GF-D8 (cell line): ENCODE measurements at places on chromosomes 2 and 18.

GRCh38 chr2:191158193-191158592 is 7.4 kb upstream of the STAT4 start:
- DNase-seq = peak; percentile 31

DNA sequence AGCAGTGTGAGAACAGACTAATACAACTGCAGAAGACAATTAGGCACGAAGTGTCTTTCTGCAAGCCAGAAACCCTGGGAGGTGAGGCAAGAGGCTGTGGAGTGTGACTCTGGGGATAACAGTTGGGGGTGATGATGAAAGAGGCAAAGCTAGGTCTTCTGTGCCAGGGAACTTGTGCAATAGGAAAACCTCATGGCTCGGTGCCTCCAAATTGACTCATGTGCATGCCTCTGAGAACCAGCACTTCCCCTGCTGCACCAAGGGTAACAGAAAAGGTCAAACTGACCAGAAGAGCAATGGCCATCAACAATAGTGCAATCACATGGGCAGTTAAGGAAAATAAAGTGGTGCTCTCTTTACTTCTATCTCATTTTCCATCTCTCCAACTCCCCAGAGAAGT is 136.4 kb downstream of the SCG2 start:
- peak; percentile 98 for DNase-seq

DNA sequence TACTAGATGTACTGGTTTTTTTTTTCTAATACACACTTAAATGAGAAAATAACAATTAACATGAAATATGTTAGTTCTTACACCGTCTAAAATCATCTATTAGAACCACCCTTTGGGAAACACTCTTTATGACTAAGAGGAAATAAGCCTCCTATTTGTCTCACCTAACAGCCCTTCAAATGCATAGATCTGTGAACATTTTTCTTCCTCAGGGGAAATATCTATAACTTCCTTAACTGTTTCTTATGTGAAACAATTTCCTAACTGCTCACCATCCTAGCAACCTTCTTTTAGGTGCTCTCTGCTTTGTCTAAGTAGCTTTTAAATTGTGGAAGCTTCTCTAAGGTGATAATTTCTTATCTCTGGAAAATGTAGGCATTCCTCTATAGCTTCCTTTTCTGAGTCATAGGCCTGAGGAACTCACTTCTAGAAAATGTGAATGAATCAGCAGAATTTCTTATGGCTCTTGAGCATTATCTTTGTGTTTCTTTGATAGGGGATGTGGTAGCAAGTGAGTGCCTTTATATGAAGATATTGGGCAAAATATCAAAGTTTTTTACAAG is 56.1 kb downstream of the CNTNAP5 start:
- no peak for DNase-seq

DNA sequence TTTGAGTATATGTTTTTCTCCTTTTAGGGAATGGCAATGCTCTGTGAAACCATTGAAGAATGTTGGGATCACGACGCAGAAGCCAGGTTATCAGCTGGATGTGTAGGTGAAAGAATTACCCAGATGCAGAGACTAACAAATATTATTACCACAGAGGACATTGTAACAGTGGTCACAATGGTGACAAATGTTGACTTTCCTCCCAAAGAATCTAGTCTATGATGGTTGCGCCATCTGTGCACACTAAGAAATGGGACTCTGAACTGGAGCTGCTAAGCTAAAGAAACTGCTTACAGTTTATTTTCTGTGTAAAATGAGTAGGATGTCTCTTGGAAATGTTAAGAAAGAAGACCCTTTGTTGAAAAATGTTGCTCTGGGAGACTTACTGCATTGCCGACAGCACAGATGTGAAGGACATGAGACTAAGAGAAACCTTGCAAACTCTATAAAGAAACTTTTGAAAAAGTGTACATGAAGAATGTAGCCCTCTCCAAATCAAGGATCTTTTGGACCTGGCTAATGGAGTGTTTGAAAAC is 82.3 kb downstream of the ACVR2A start:
- DNase-seq = no peak

GRCh38 chr2:135786823-135787222 is 45.2 kb downstream of the UBXN4 start:
- no peak for DNase-seq

- no peak for DNase-seq
Observed at GRCh38 chr2:98772536-98772935, 41.6 kb upstream of the MGAT4A start.

- no peak for DNase-seq
Observed at GRCh38 chr18:21857871-21858270, 117.3 kb downstream of the MIB1 start.

GRCh38 chr2:74877376-74877775 is 43.4 kb downstream of the HK2 start:
- no peak for DNase-seq

- DNase-seq = no peak
Observed at GRCh38 chr18:78390348-78390951, 589.2 kb upstream of the SALL3 start.

DNA sequence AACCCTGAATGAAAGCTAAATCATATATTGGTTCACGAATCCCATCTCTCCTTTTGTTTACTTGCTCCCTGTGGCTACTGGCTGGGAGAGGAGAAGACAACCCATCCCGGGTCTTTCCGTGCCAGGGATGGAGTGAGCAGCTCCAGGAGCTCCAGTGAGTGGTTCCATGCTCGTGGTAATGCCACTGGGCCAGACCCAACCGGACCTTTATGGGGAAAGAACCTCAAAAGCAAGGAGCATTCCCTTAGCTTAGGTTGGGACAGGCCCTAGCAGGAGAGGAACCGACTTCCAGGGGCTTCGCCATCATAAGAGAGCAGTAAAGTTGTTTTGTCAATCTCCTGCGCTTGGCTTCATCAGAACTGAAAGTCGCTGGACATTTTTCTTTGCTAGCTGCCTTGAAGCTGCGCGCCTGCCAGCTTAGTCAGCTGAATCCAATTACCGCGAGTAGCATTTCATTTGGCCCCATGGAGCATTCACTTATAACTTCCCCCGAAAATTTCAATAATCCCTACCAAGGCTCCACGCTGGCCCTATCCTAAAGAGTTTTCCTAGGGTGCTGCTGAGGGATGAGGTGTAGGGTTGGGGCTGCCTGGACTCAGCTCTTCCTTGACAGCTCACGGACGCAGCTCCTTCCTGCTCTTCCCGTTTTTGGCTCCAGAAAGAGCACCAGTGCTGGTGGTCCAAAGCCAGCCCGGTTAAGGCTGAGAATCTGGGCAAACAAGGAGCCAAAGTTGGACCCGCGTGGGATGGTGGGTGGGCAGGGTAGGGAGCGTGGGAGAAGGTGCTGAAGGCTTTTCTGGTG is 4.9 kb downstream of the HOXD3 start:
- no peak for DNase-seq

- DNase-seq = no peak
Observed at GRCh38 chr2:65744477-65745200, 312.2 kb upstream of the SPRED2 start.

DNA sequence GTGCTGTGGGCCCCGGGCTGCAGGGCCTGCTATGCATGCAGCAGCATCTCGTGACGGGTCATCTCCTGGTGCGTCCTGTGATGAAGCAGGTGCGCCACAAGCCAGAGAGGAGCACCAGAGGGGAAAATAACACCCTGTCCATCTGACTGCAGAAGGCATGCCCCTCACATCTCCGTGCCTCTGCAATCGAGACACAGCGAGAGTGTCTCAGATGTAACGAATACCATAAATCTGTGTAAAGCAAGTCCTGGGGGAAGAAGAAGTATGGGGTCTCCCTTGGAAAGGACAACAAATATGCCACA is 137.5 kb downstream of the PTGR3 start:
- no peak for DNase-seq

DNA sequence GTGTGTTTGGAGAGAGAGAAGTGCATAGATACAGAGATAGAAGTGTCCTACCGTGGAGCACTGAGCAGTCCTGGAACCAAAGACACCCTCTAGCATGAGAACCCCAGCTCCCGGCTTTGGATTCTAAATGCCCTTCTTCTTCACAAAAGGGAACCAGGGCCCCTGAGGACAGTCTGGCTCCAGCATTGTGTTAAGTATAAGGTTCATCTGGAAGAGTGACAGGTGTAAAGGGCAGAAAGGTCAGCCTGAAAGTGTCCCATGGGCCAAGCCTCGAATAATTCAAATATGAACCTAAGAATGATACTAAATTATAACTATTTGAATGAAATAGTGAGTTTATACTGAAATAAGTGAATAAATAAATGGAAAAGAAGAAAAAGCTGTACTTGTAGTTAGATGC is 109.7 kb downstream of the SNTG2 start:
- DNase-seq = no peak

DNA sequence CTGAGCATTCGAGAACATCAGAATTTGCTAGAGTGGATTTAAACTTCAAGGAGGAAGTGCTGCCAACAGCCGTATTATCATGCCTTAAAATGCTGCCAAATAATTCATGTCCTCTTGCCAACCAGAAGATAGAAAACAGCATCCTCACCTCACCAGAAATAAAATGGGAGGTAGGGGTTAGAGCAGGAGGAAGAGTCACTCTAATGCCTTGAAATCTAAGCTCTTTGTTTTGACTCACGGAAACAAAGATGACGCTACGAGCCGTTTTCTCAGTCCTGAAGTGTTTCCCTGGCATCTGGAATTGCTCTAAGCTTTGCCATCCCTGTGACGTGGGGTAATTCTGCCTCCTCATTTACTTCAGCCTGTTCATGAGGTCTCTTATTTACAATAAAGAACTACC is 97.1 kb downstream of the PRPF40A start:
- DNase-seq = no peak

- no peak for DNase-seq
Observed at GRCh38 chr2:165002638-165003037, 47.3 kb upstream of the SLC38A11 start.

DNA sequence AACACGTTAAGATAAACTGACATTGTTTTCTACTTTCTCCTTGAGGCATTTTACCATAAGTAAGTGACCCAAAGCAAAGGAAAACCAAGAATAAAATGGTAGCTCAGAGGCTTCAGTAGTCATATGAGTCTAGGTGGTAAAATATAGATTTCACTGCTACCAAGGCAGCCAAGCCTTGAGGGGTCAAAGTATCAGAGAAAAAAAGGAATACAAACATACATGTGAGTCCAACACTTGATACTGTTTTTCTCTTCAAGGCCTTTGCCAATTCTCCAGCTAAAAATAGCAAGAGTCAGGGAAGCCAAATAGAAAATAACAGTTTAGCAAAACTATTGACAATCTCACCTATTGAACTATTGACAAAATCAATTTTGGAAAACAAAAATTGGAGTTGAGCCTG is 925.9 kb downstream of the BCL11A start:
- no peak for DNase-seq

GRCh38 chr2:14910654-14911053 is 278.1 kb downstream of the LRATD1 start:
- DNase-seq = no peak

- no peak for DNase-seq
Observed at GRCh38 chr2:173184031-173185004, 108.7 kb downstream of the MAP3K20 start.

DNA sequence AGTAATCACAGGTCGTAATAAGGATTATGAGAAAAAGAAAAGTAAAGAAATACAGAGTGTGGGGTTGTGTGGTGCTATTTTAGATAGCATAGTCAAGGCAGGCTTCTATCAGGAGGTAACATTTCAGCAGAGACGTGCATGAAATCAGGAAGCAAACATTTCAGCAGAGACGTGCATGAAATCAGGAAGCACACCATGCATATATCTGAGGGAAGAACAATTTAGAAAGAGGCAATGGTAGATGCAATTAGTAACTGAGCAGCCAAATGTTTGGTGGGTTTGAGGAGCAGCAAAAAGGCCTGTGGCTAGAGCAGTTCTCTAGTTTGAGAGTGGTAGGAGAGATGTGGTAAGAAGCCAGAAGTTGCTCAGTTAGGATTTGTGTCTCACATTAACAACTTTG is 713.7 kb downstream of the ADCYAP1 start:
- no peak for DNase-seq

GRCh38 chr2:1603521-1603920 is 140.8 kb downstream of the PXDN start:
- DNase-seq = no peak

DNA sequence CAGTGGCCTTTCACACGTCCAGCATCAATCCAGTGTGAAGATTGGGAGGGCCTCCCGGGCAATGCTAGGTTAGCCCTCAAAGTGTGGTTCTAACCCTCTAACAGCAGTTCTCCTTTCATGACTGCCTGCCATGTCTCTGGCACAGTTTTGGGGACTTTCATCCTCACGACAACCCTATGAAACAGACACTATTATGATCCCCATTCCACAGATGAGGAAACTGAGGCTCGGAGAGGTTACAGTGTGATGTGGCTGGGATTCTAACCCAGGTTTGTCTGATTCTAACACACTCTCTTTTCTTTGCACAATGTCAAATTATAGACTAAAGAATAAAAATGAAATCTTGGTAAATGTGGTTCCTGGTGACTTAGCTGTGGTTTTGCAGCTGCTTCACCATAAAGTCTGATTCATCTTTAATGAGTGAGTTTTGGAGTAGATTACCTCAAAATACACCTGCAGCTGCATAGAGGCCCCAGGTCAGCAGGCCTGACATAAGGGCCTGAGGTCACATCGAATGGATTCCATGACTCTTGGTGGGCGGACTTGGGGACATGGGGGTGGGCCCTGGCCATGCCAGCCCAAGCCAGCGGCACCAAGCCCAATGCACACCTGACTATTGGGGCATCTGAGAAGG is 214.4 kb downstream of the GLI2 start:
- no peak for DNase-seq

DNA sequence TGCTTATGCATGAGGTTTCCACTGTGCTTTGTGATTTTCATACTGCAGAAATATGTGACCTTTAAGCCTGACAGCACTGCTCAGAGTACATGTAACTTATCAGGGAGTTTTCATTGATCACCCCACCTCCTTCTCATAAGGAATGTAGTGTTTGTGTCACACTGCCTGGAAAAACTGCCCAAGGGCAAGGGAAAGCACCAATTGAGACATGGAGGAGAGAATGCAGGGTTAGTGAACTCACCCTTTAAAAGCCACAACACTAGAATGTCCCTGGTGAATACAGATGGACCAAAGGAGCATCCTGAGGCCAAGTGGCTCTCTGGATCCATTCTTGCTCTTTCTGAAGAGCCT is 147.2 kb upstream of the SPATS2L start:
- DNase-seq = no peak

GRCh38 chr2:118183381-118183780 is 95.1 kb downstream of the INSIG2 start:
- no peak for DNase-seq

DNA sequence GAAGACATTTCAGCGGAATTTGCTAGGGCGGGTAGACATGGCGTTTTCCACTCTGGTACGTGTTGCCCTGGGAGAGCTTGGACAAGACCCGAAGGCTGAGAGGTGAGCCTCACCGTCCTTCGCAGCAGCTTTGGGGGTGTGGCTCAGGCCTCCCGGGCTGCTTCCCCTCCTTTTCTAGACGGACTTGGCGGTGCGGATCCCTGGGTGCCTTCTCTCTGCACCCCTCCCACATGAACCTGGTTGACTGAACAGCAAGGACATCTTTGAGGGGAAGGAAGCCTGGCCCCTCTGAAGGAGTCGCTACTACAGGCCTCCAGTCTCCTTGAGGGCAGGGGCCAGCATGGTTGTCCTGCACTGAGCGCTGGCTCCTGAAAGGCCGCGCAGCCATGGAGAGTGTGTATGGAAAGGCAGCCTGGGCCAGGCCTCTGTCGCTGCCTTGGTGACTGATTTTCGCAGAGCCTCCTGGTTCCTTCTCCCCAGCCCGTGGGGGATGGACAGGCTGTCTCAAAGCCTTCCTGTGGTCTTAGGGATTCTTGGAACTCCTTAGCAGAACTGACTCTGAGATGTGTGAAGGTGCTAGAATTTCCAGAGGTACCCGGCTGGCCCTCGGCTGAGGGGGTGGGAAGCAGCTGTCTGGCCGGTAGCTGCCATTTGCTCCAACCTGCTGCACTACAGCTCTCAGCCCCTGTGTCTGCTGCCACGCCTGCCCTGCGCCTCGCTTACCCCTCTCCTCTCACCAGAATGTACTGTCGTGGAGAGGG is 9.9 kb downstream of the CNNM4 start:
- no peak for DNase-seq
